Activated CD4-positive, CD25-positive, alpha-beta regulatory T cell treated with anti-CD3 and anti-CD28 coated beads, Interleukin-2, amount 50 U/mL, for 16 hours (primary cell): ENCODE measurements at places on chromosomes 13 and 19.

- DNase-seq: no peak
These were observed 349.8 kb downstream of the DLEU7 start for GRCh38 chr13:50493683-50494082.

DNA sequence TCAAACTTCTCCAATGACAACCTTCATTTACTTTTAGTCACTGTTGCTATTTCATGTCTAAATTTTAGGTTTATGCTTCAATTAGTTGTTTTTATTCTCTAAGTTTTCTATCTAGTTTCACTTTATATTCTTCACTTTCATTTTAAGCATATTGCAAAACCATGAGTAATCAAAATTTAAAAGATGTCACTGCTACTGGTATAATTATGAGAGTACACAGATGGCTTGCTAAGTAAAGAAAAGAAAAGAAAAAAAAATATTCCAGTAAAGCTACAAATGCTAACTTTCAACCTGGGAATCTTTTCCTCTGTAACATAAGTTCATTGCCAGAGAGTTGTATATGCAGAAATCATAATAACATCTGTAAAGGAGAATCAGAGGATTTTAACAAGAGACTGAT, 1624.7 kb downstream of the PCDH9 start:
- DNase-seq: no peak

DNA sequence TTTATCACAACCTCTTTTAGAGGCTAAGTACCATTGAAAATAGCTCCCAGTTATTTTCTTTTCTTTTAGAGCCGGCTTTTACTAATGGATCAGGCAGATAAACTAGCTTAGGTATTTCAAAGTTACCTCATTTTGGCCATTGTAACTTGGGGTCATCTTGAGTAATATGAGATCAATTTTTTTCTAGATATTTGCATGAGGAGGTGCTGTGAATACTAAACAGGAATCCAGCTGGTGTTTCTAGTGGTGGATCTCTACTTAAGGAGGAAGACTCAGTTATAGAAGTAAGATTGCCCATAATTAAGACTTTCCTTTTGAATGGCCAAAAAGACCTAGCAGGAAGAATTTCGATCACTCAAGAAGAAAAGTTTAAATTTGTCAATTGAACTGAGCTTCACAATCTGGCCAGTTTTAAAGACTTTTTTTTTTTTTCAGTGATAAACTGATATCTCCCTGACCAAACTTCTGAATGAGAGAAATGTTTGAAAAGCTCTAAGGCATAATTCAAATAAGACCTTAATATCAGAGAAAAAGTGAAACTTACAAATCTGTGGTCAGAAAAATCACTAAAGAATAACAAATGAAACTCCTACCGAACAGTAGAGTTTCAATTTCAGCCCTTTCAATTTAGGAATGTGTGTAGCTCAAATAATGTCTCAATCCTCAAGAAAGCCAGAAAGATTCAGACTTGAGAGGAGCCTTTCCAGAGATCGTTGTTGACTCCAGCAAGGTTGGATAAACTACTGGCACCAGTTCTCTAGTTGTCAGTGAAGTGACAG, 11.6 kb upstream of the NAA16 start:
- no peak for DNase-seq

GRCh38 chr19:38683393-38684077, 36.1 kb downstream of the ACTN4 start:
- DNase-seq: peak; percentile 20

- DNase-seq: no peak
These were observed 12.2 kb downstream of the LAIR1 start for GRCh38 chr19:54352546-54352945.

- no peak for DNase-seq
These were observed at the start of gene CRX for GRCh38 chr19:47821460-47822020. Gene CRX, plus strand, starts transcription at chr19:47821937. Its CDS starts 12,507 bp downstream, at chr19:47834444.

DNA sequence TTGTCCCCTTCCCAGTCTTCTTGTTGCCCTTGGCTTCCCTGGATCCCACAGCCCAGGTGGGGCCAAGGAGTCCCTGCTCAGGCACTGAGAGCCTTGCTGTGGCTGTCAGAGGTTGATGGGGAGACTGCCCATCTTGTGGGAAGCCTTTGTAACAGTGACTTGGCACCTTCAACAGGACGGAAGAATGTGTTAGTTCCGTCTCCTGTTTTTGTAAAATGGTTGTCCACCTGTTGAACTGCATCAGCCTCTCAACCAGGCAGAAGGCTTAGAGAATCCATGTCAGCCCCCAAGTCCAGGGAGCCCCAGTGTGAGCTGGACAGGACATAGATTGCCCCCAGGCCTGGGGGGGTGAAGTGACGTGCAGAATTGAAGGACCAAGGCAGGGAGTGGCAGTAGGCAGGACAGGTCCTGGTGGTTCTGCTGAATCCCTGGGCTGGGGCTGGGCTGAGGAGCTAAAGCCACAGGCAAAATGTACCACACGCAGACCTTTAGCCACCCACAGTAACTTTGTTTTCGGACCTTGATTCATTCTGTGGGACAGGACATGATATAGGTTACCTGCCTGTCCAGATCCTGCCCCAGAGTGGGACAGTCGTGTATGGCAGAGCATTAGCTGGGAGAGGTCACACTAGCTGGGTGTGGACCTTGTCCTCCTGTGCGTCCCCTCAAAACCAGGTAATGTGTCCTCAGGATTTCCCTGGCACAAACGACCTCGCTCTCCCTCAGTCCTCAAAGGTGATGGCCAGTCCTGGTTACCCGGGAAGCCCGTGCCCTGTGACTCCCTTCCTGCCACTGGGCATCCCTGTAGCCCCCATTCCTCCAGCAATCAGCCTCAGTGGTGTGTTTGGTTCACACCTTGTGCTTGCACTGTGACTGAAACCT, 47.0 kb downstream of the GATAD2A start:
- no peak for DNase-seq

DNA sequence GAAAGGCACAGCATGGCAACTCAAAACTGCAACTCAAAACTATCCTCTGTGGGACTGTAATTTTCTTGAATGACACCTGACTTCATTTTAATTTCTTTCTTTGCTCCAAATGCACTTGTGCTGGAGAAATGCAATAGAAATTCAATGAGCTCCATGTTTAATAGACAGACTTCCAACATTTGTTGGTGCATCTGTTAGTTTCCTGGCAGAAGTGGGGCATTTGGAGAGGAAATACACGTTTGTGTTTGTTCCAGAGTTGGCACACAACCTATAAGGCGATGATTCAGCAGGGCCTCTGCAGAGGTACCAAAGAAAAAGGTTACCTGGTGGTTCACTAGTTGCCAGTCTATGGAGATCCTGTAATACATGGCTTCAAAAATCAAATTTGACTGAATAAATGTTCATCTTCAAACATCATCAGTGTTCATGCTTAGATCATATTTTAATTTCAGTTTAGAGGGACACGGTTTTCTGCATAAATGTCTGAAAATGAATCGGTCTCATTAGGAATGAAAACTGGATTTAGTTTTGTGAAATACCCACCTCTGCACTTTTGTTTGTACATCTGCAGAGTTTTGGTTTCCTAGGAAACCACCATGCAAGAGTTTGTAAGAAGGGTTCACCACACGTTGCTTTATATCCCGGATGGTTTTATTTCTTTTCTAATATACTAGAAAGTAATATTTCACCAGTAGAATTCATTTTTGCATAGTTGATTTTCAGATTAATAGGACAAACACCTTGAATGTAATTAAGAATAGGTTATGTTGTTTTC, 21.8 kb upstream of the OBI1 start:
- no peak for DNase-seq

DNA sequence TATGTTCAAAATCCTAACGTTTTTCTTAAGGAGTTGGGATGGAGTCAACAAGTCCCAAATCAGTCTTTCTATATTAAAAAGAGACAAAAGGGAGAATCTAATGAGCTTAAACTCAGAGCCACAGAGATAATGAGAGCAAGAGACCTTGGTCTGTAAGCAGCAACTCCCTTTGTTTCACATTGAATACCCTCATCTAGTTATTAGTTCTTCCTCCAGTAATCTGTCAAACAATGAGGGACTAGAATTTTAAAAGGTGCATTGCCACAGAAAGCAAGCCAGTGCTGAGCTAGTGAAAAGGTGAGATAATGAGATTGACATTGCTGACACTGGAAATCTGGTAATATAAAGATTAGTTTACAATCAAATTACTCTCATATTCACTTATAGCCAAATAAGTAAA, 718.6 kb downstream of the DACH1 start:
- no peak for DNase-seq

DNA sequence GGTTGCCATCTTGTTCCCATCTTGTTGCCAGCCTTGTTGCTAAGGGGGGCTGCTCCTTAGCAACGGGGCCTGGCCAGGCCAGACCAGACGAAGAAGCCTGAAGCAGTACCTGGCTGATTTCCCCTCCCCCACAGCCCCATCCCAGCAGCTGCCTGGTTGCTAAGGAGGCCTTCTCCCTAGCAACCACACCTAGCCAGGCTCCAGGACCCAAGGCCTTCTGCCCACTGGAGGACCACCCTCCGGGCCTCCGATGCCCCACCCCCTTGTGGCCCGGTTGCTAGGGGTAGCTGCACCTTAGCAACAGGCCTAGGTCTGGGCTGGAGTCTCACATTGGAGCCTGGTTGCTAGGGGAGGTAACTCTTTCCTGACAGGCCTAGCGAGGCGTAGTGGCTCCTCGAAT, 3.9 kb downstream of the PRRG2 start:
- no peak for DNase-seq

DNA sequence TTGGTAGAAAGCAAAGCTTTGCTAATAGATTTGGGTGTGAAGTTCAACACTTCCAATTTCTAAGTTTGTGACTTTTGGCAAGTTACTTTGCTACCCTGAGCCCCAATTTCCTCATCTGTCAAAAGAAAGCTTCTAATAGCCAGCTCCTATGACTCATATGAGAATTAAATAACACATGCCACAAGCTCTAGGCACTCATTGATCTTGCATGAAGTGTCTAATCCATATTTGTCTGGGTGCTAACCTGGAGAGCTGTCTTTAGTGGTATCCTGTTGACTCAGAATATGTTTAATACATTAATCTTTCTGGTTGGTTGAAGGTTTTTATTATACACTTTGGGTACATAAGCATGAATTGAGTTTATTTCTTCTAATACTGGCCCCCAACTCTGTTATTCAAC, 188.8 kb downstream of the POSTN start:
- no peak for DNase-seq

DNA sequence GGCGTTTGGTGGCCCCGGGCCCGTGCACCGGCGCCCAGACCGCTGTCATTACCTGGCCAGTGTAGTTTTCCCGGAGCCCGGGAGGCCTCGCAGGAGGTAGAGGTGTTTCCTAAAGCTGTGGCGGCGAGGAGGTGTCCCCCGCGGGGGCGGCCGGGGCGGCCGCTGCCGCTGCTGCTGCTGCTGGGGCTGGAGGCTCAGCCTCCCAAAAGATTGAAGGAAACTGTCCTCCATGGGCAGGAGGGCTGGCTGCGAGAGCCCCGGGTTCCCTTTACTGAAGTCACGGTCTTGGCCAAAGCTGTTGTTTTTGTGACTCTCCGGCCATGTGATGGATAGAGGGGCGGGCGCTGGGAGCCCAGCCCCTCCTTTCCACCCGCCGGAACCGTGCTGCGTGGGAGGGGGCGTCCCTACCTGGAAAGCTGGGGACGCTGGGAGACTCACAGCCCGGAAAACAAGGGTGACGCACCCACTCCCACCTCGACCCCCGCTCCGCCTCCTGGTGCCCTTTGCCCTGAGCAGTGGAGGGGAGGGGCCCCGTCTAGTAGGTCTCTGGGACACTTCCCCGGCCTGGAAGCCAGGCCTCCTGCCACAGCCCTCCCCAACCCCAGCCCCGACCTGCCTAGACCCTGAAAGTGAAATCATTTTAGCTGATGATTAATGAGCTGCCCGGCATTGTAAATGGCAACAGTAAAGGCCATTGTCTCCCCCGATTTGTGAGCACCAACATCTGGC, at the start of gene N4BP2L1:
N4BP2L1 (minus strand) TSS at position 279 of the 729 bp plus-strand sequence; CDS start at position 231, 48 bp downstream.
- peak; percentile 70 for DNase-seq

DNA sequence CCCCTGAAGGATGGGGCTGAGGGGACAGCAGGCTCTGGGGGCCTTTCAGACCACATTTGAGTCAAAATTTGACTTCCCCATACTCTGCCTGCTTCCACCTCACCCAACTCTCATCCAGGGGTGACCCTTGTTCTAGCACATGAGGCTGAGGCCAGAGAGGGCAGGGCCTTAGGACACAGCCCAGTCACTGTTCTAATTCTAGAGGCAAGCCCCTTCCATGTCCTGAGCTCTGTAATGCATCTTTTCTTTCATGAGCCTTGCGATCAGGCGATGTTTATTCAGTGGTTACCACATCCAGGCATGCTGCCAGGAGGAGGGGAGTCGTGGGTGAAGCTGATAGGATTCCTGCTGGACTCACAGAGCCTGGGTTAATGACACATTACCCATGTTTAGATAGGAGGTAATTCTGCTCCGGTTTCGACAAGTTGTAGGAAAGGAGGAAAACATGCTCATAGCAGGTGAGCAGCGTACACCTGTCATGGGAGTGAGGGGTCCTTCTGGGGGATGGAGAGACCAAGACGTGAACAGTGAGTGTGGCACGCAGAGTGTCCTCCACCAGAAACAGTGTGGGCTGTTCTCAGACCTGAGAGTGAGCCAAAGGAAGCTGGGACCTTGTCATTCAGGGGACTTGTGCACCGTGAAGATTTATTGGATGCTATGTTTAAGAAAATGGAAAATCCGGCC, 9.3 kb downstream of the RPS9 start:
- DNase-seq: no peak

DNA sequence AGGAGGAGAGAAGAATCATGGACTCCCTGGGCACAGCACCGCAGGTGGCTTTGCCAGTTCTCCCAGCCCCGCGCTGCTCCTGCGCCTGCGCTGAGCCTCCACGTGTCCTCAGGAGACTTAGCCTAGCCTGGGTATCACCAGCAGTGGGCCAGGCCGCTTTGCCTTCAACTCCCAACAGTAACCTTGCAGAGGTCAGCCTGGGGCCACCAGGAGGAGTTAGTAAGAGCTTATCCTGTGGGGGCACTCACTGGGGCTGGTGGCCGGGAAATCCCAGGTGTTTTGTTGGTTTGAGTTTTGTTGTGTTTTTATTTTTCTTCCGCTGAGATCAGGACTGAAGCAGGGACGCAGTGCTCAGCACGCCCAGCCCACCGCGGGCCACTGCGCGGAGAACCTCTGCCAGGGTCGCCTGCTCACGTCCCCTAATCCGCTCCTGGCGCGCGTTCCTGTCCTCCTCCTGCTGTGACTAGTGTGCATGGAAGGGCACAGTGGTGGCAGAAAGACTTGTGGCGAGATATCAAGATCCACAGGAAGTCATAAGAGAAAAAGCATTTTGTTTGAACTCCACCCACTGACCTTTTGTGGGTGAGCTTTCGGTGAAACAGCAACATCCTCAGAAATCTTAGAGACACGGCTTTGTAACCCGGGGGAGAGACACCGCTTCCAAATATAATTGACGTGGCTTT, 207.4 kb upstream of the RFC3 start:
- peak; percentile 22 for DNase-seq
